ENCODE measurements at places on chromosomes 2 and 18.

GRCh38 chr18:56651771-56652092 lies 573 bp downstream of the WDR7 start:
- no peak for DNase-seq

GRCh38 chr18:42271647-42272414 lies 316.8 kb downstream of the PIK3C3 start:
- no peak for DNase-seq

DNA sequence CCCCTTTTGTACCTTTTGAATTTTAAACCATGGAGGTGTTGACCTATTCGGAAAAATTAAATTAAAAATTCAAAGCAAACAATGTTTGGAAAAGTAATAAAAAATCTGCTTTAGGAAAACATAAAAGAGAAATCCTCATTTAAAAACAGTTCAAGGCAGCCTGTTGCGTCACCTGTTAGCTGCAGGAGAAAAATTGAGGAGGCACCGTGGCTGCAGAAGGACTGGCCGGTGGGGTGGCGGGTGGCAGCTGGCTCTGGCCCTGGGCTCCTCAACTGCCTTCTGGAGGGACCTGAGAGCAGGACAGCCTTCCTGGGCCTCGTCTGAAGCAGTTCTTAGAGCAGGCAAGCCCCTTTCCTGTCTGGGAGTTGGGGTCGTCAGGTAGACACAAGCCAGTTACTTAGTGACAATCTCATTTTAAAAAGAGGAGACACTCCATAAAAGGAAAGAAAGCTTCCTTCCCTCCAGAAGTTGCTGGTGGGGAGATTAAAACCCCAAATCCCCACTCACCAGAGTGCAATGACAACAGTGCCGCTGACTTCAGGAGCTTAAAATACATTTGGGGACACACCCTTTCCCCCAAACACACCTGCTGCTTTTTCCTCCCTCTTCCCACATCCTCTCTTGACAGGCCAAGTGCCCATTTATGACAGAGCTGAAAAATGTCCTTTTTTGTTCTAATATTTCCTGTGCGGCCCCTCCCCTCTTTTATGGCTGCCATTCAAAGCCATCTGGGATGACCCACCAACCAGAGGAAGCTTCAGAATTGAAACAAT lies 9.7 kb downstream of the ZBTB7C start:
- no peak for DNase-seq

DNA sequence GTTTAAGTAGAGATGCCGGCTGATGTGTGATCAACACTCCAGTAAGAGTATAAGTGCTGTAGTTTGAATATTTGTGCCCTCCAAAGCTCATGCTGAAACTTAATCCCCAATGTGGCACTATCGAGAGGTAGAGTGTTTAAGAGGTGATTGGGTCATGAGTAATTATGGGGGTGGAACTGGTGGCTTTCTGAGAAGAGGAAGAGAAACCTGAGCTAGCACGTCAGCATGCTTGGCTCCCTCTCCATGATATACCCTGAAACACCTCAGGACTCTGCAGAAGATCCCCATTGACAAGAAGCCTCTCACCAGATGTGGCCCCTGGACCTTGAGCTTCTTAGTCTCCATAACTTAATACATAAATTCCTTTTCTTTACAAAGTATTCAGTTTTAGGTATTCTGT lies 584.8 kb downstream of the TSN start:
- no peak for DNase-seq

DNA sequence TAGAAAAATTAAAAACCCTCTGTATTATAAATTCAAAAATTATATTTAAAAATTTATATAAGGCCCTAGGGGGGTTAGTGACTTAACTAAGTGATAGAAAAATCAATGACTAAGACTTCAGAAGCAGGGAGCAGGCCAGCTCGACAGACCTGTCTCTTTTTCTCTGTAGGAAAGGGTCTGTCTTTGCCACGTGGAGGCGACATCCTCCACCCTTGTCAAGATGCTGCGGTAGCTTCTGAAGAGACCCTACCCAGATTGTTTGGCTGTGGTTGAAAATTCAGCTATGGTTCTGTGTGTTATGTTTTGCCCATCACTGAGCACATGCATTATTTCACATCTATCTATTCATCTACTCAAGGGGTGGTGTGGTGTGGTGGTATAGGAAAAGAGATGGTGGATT lies 8.2 kb upstream of the SLC4A3 start:
- no peak for DNase-seq

GRCh38 chr2:55141572-55142413 lies 90.3 kb downstream of the CLHC1 start:
- no peak for DNase-seq

GRCh38 chr2:55771612-55772011 lies 78.0 kb upstream of the PNPT1 start:
- DNase-seq = no peak

- no peak for DNase-seq
These were observed 121.0 kb downstream of the SNTG2 start for GRCh38 chr2:1071650-1072049.

DNA sequence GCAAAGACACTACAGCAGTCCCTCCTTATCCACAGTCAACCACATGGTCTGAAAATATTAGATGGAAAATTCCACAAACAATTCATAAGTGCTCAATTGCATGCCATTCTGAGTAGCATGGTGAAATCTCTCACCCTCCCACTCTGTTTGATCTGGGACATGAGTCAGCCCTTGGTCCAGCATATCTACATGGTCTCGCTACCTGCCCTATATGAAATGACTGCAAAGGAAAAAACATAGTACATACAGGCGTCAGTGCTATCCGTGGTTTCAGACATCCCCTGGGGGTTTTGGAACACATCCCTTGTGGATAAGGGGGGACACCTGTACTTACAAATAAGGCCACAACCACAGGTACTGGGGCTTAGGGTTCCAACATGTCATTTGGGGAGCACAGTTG lies 73.7 kb downstream of the CABLES1 start:
- no peak for DNase-seq

DNA sequence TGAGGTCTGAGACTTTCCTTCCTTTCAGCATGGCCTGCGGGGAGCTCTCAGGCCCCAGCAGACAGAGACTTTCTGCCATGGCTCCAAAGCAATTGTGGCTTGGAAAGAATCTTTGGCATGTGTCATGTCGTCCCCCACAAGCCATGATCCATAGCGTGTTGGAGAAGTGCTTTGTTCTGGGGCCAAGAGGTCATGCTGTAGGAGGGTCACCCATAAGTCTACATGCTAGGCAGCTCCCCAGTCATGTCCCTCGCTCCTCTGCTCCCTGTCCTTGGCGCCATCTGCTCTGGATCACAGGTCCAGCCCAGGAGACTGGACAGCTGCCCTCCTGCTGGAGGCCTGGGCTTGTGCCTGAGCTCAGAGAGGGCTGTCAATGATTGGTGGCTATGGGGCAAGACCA lies 78.8 kb upstream of the LCLAT1 start:
- no peak for DNase-seq

- peak; percentile 53 for DNase-seq
These were observed 67.2 kb upstream of the NPAS2 start for GRCh38 chr2:100752628-100753333.

DNA sequence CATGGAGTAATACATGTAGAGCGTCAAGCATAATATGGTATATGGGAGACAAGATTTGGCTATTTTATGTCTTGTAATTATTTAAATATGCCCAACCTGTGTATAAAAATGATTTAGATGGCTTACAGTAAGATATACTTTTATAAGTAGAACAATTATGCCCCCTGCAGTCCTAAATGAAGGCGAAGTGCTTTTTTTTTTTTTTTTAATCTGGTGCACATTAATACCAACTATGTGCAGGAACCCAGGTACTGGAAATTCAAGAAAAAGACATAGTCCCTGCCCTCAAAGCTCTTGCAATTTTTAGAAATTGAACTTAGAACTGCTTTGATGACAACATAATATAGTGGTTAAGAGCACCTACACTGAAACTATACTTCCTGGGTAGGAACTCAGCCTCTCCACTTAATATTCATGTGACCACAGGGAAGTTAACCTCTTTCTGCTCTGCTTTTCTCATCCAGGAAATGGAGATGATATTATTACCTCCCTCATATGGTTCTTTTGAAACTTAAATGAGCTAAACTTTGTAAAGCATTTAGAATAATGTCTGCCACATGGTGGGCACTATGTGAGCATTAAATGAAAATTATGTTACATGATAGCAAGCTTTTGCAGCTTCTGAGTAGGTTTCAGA lies 38.1 kb downstream of the AFTPH start:
- DNase-seq = peak; percentile 17

- no peak for DNase-seq
These were observed 43.3 kb upstream of the TXNDC2 start for GRCh38 chr18:9842448-9842847.

DNA sequence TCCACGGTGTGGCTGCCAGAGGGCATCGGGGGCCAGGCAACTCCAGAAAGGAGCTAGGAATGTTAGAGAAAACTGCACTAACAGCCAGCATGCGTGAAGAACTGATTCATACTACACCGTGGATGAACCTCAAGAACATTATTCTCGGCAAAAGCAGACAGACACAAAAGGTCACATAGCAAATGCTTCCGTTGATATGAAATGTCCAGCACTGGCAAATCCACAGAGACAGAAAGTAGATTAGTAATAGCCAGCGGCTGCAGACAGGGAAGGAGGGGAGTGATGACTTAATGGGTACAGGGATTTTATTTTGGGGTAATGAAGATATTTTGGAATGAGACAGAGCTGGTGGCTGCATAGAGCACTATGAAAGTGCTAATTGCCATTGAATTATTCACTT lies 37.4 kb downstream of the SCTR start:
- no peak for DNase-seq

GRCh38 chr2:213627054-213627710 lies 342.9 kb downstream of the SPAG16 start:
- no peak for DNase-seq

DNA sequence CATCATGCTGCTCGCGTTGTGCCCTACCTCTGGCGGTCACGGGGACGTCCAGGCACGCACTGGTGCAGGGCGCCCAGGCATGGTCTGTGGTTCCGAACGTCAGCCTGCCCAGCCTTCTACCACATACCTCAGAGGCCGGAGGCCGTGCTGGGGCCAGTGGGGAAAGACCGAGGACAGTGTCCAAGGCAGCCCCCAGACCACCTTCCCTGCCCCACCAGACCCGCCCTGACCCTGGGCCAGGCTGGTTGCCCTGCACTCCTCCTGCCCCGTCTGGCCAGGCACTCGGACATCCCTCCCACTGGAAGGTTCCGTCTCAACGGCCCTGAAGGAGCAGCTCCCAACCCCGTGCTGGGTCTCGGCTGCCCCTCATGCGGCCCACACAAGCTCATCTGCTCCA lies 32.8 kb downstream of the SLC66A2 start:
- no peak for DNase-seq

- no peak for DNase-seq
These were observed 13.2 kb downstream of the DYSF start for GRCh38 chr2:71466301-71467179.

GRCh38 chr18:36311026-36311570 lies 13.6 kb downstream of the FHOD3 start:
- DNase-seq = no peak

GRCh38 chr2:16227811-16228462 lies 287.6 kb downstream of the MYCN start:
- no peak for DNase-seq

DNA sequence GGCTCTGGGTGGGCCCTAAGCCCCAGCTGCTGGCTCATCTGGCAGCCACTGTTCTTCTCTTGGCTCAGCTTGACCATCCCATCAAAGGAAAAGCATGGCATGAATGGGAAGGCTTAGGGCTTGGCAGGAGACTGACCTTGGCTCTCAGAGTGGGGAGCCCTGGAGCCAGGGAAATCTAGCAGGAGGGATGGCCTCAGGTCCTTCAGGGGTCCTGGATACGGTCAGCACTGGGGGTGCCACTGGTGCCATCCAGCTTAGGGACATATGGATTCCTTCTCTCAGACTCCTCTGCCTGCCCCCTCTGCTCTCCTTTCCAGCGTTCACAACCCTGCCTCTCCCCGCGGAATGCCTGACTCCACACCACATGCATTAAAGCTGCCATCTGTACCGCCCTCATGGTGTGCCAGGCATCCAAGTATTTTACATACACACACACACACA lies 165.5 kb upstream of the HAAO start:
- DNase-seq = no peak

GRCh38 chr2:86037795-86038192 lies 67.9 kb downstream of the POLR1A start:
- DNase-seq = no peak

- DNase-seq = no peak
These were observed at the start of gene C1GALT1C1L for GRCh38 chr2:43676322-43677050. Gene C1GALT1C1L (minus strand): TSS chr2:43676429. CDS start chr2:43676322, 107 bp downstream.

DNA sequence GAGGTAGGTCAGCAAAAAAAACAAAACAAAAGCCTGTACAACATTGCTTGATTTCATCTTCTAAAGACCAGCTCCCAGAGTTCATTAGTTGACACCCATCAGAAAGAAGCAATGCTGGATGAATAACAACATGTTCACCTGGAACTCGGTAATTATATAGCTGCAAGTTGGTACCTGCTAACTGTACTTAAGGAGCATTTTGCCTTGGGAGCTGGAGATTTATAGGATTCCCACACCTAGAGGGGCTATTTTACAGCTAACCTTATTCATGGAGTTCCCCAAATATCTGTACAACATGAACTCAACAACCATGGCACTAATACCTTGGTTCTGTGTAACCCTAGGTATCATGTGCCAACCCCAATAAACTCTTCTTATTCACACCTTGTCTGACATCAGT lies 281.1 kb upstream of the NCKAP5 start:
- no peak for DNase-seq

DNA sequence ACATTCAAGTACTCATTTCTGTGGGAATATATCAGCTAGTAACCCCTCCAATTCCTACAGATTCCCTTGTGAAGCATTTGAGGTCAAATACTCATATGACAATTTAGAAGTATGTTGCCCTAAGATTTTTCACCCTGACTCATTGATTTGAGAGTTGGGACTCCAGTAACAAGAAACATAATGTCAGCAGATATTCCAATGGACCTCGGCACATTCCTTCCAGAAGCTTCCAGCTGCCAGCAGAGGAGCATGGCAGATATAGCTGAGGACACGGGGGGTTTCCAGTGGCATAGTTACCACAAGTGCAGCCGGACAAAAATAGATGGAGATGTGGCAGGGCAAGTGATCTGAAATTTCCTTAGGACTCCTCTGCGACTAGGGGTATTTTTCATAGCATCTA lies 101.9 kb upstream of the ARHGAP28 start:
- no peak for DNase-seq

DNA sequence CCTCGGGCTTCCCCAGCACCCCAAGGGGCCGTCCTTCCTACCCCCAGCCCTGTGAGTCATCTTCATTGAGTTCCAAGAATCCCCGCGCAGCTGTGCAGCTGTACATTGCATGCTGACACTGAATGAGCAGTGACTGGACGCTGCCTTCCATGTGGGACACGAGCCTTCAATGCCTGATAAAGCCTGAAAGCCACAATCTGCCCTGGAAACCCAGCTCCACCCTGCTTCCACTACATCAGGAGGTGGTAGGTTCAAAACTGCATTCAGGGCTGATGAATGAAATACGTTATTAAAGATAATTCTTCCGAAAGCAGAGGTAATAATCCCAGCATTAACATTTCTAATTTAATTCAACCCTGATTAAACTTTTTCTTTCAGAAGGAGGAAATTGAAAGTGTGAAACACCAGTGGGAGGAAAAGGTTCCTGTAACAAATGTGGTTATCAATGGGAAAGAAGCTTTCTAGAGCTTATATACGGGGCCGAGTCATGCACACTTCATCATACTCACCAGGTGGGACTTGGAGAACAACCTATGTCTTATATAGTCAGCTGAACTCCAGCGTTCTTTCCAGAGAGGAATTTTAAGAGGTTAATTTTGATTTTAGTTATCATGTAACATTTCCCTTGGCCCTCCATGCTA lies 360.1 kb downstream of the LPIN1 start:
- DNase-seq = peak; percentile 26

GRCh38 chr2:162926501-162926900 lies 87.9 kb upstream of the KCNH7 start:
- no peak for DNase-seq

GRCh38 chr2:226380679-226381078 lies 418.9 kb downstream of the IRS1 start:
- no peak for DNase-seq

Data from suppressor macrophage (primary cell).